Activated effector memory CD4-positive, alpha-beta T cell treated with anti-CD3 and anti-CD28 coated beads, Interleukin-2, amount 50 U/mL, for 16 hours (primary cell): ENCODE measurements at places on chromosomes 3 and 15.

- no peak for DNase-seq
Measured at GRCh38 chr3:42157540-42158538, 66.7 kb downstream of the TRAK1 start.

DNA sequence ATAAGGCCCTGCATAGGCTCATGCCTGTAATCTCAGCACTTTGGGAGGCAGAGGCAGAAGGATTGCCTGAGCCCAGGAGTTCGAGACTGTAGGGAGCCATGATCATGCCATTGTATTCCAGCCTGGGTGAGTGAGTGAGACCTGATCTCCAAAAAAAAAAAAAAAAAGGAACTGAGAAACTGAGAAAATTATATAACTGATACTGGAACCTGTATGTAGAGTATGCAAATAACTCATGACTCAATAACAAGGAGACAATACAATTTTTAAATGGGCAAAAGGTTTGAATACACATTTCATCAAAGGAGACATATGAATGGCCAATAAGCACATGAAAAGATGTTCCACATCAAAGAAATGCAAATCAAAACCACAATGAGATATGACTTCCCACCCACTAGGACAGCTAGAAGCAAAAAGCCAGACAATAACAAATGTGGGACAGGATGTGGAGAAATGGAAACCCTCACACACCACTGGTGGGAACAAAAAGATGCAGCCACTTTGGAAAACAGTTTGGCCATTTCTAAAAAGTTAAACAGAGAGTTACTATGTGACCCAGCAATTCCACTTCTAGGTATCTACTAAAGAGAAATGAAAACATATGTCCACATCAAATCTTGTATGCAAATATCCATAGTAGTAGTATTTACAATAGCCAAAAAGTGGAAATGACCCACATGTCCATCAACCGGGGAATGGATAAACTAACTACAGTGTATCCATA is 70.7 kb downstream of the IQSEC1 start:
- no peak for DNase-seq

- no peak for DNase-seq
Measured at GRCh38 chr15:44801364-44801763, 65.0 kb downstream of the TRIM69 start.

DNA sequence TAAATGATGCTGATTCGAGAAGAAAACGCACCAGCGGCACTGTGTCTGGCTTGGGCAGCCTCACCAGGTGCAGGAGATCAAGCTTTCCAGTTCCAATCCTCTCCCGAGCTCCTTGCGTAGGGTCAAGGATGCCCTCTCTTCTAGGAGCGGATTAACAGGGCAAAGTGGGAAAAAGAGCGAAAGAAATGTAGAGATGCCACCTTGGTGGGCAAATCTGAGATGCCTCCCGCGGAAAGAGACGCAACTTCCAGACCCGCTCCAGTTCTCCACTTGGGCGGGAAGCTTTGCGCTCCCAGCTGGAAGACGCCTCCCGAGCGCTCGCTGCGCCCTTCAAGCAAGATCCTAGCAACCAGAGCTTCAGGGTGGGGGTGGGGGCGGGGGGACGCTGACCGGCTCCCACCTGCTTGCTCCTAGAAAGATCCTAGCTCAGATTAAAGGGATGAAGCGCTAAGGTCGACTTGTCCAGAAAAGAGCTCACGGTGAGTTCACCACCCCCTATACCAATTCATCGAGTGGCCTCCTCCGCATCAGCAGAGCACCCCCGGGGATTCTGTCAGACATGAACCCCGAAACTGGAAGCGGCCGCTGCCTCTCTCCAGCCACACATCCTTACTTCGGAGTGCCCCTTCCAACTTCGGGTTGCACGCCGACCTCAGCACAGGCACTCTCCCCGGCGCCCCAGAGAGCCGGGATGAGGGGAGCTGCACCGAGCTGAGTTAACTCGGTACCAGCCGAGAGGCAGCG is 769 bp downstream of the TAFA4 start:
- DNase-seq: no peak

DNA sequence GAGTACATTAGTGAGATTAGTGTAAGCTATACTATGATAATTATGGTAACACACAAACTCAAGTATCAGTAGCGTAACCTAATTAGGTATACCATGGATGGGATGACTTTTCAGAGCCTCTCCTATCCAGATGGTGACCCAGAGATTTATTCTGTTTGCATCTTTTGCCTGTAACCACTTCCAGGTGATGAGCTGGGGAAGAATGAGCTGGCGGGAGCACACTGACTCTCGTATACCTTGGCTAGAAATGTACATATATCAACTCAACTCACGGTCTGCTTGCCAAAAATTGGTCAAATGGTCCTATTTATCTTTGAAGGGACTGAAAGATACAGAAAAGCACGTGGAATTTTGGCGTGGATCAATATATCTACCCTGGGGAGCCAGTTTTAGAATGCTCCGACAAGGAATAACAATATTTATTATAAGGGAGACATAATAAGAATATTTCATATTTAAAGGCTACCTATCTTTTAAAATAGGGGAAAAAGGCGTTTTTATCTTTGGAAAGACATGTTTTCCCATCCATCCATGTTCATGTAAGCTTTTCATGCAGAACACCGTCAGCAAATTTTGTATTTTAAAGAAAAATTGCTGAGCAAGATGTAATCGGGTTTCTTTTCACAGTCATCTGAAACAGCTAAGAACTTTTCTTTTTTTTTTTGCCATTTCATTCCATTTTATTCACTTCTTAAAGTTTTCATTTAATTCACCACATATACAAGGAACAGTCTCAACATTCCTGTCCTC is 502.6 kb upstream of the CBLB start:
- no peak for DNase-seq

DNA sequence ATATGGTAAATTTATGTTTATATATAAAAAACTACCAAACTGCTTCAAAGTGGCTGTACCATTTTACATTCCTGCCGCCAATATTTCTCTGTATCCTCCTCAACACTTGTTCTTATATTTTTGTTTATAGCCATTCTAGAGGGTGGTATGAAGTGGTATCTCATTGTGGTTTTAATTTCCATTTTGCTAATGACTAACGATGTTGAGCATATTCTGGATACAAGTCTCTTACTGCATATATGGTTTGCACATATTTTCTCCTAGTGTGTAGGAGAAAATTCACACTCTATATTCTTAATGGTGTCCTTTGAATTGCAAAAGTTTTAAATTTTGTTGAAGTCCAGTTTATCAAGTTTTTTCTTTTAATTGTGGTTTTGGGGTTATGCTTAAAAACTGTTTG is 15.1 kb downstream of the NMD3 start:
- DNase-seq: no peak

GRCh38 chr3:131804565-131805133 is 230.2 kb downstream of the CPNE4 start:
- DNase-seq: no peak

DNA sequence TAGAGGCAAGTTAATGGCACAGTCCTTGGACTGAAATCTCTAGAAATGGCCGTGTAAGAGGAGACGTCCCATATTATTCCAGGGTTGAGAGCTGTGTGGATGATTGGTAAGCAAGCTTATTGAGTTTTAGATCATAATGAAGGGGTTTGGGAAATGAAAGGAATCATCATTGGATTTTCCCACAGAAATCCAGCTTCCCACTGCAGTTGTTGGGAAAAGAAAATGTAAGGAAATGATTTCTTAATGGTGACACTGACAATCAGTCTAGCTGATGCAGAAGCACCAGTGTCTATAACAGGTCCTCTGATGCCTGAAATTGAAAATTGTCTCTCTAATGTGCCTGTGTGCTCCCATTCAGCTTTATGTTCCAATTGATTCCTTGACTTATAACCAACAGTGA is 728.6 kb downstream of the GRM7 start:
- DNase-seq: no peak

DNA sequence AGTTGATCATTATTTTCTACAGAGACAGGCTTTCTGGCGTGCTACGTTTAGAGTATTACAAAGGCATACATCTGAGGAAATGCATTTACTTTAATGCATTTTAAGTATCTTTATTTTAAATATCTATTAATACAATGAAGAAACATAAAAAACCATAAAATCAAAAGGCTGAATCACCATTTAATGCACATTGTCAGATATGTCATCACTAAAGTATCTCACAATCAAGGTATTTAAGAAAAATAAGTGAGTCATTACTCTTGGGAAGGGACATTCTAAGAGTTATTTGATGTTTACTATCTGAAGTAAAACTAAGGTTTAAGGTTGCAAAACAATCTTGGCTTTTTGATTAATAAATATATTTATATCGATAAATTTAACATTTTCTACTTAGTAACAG is 102.2 kb downstream of the CTNNB1 start:
- no peak for DNase-seq

DNA sequence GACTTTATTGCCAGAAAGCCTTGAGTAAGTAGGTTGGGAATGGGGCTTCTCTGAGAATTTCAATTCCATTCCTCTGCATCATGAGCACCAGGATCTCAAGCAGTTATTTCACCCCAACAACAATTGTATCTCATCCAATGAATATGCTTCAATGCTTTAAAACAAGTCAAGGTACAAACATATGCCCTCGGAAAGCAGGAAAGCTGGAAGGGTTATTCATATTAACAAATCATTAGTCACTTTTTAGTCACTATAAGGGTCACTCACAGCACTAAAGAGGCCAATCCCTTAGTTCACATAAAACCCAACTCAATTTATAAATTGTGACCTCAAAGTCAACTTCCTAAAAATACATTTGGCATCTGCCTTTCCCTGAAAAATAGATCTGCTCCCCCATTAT is 16.2 kb downstream of the MB21D2 start:
- DNase-seq: no peak

GRCh38 chr3:196712514-196713413 is 587 bp downstream of the PIGX start:
- DNase-seq: peak; percentile 91

GRCh38 chr15:22903427-22903826 is 65.0 kb downstream of the NIPA2 start:
- no peak for DNase-seq

GRCh38 chr15:90080818-90081393 is 21.4 kb downstream of the IDH2 start:
- DNase-seq: no peak

DNA sequence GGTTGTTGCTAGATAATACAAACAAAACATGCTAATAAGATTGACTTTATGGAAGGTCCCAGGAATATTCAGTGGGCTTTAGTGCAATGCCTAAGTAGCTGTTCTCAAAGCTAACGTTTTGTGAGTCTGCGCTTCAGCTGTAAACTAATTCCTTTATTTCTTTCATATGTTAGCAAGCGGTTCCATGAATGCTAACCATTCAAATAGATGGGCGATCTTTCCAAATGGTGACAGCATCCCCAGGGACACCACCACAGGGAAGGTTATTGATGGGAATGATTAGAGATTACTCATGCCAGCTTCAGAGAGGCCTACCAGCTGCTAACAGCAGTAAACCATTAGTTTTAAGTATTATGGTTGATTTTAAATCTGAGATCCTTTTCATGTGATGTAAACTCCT is 405.7 kb upstream of the MCTP2 start:
- no peak for DNase-seq

GRCh38 chr3:178419071-178419470 is 117.2 kb upstream of the KCNMB2 start:
- DNase-seq: no peak

GRCh38 chr15:74958908-74959585 is 2.5 kb upstream of the RPP25 start:
- DNase-seq: no peak

GRCh38 chr3:106126067-106126845 is 257.4 kb upstream of the CBLB start:
- no peak for DNase-seq

DNA sequence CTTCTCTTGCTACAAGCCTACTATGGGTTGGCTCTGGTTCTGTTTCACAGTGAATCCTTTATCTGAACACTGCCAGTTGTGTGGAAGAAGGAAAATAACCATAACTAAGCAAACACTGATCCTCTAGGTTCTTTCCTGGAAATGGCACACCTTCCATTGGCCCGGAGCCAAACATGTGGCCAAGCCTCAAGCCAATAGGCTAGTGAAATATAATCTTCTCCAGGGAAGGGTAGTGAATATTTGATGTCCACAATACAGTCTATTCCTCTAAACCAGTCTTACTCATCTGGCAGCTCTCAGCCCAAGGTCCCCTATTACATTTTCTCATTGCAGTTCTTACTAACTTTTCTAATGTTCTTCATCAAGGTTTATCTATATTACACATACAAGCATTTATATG is 921.3 kb downstream of the TUSC7 start:
- DNase-seq: no peak

DNA sequence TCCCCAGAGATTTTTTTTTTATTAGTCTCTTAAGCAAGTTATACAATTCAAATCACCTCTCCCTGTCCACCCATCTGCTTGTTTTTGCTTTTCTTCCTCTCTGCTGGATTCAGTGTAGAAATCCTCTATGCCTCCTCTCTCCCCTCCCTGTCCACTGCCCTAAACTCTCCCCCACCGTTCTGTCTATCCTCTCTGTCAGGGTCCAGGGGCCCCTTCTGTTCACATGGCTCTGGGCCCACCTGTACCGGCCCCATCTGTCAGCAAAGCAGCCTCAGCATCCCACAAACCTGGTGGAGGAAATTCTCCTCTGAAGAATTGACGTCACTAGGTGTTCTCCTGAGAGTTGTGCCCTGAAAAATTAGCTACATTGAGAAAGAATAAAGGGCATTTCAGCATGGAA is 137.6 kb upstream of the CMC1 start:
- no peak for DNase-seq

DNA sequence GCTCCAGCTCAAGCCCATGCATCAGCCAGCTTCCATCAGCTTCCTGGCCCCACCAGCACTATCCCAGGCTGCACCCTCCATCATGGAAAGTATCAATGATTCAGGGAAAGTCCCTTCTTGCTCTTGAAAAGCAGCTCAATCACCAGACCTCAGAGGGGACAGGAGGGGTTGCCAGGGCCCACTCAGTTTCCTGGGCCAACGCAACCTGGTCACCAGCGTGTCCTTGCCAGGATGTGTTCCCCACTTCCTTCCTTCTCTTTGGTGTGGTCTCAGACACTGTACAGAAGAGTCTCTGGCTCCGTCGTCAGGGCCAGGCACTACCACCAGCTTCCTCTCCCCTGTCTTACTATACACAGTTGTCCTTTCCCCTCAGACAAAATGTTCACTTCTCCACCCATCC is 3.0 kb downstream of the HDC start:
- DNase-seq: peak; percentile 75

DNA sequence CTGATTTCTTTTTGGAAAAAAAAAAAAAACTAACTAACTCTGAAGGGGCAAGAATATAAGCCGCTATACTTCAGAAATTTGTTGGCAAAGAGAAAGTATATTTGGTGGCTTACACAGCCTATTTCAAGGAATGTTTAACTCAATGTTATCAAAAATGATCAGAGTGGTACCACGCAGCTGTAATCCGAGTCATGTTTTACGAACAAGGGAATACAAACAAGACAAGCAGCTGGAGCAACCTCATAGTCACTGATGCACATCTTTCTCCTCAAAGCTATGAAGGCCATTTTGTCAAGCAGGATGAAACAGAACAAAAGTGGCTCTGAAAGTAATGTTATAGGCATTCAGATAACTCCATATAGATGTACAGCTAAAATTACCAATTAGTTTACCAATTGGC is 81.2 kb downstream of the SCAPER start:
- no peak for DNase-seq
